A549 treated with dexamethasone at 1 μM for 4 hours (cell line): ENCODE measurements at places on chromosomes 5 and 9. TPM values are rescaled to one million over a fixed set of nuclear protein-coding genes. Genes with fewer than 3 reads are reported as not detected.

The KIAA0825 gene
- 0.41 to 0.71 TPM (median 0.52 TPM) in 5 replicates for total RNA-seq

The PCDHB5 gene
- total RNA-seq = 1.1 to 1.6 TPM (median 1.4 TPM) in 5 replicates

The BHMT2 gene
- total RNA-seq = not detected in 5 replicates

The SOHLH1 gene
- 0.06 to 0.11 TPM in 2 of 5 replicates, not detected in the others for total RNA-seq

The ALDH7A1 gene
- total RNA-seq = 71.9 to 78.4 TPM (median 74.8 TPM) in 5 replicates

The SOX30 gene
- 0.06 to 0.14 TPM (median 0.08 TPM) in 3 of 5 replicates, not detected in the others for total RNA-seq

The ZNF608 gene
- total RNA-seq = 0.85 to 1.3 TPM (median 1.2 TPM) in 5 replicates

The RFX3 gene
- total RNA-seq = 1.0 to 2.7 TPM (median 1.8 TPM) in 5 replicates

The CYFIP2 gene
- total RNA-seq = 16.7 to 24.5 TPM (median 23.4 TPM) in 5 replicates

The C9 gene
- not detected in 5 replicates for total RNA-seq

The PRRC2B gene
- 40.7 to 86.6 TPM (median 77.6 TPM) in 5 replicates for total RNA-seq

The GRM6 gene
- total RNA-seq = not detected in 5 replicates
